ENCODE measurements at places on chromosomes 3 and 15.

DNA sequence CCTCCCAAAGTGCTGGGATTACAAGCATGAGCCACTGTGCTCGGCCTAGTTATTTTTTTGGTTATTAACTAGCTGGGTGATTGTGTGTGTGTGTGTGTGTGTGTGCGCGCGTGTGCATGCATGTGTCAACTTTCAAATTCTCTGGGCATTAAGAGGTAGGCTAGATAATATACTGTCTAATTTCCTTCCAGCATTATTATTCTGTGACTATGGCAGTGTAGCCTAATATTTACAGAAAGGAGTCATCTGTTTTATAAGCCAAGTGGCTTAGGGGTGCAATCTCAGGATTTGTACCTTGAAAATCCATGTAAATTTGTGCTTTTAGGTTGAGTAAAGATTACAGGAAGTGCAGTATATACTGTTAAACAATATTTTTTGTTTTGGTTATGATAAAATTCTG, 85.1 kb upstream of the ZBTB20 start:
- DNase-seq = no peak

GRCh38 chr3:72887343-72887704, 522 bp upstream of the GXYLT2 start:
- DNase-seq = no peak

- no peak for DNase-seq
Observed at GRCh38 chr3:188003188-188004171, 150.5 kb upstream of the LPP start.

GRCh38 chr15:95559875-95560394, 770.6 kb upstream of the NR2F2 start:
- peak; percentile 89 for DNase-seq

GRCh38 chr3:146968204-146968651, 363.1 kb upstream of the PLSCR5 start:
- DNase-seq = peak; percentile 45

- DNase-seq = no peak
Observed at GRCh38 chr3:130748981-130749380, 2.4 kb upstream of the PIK3R4 start.
